ENCODE measurements at places on chromosomes 12 and 14. TPM values are rescaled to one million over a fixed set of nuclear protein-coding genes. Genes with fewer than 3 reads are reported as not detected.

GRCh38 chr14:97581016-97581415 is 783.8 kb downstream of the VRK1 start:
- peak; percentile 1 for DNase-seq

GRCh38 chr12:12128670-12129069 is 57.9 kb downstream of the BCL2L14 start:
- no peak for DNase-seq

GRCh38 chr12:24246934-24247333 is 297.5 kb upstream of the SOX5 start:
- DNase-seq: no peak

- DNase-seq: no peak
These were observed 7.8 kb downstream of the TRAF3 start for GRCh38 chr14:102784892-102785594.

- DNase-seq: no peak
These were observed at the start of gene TAS2R9 for GRCh38 chr12:10810068-10810467. Gene TAS2R9 (minus strand): TSS chr12:10810168. CDS start chr12:10810075, 93 bp downstream.

DNA sequence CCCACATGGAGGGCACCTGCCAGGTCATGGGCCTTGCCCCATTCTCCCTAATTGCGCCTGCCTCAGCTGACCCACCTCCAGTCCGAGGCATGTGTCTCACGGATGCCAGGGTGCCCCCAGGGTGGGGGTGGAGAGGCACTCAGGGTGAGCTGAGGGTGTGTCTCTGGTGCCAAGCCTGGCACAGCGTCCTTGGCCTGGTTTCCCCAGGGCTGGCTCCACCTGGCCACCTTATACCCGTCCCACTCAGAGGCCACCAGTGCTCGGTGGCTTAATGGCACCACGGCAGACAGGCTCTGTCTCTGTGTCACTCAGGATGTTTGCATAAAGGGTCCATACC is 33.6 kb upstream of the TDRD9 start:
- DNase-seq: no peak

- no peak for DNase-seq
These were observed 136.6 kb downstream of the SSPN start for GRCh38 chr12:26331960-26332359.

GRCh38 chr12:109860977-109861376 is 19.4 kb downstream of the GLTP start:
- no peak for DNase-seq

- peak; percentile 62 for DNase-seq
These were observed 386 bp downstream of the LIN52 start for GRCh38 chr14:74085047-74085637.

DNA sequence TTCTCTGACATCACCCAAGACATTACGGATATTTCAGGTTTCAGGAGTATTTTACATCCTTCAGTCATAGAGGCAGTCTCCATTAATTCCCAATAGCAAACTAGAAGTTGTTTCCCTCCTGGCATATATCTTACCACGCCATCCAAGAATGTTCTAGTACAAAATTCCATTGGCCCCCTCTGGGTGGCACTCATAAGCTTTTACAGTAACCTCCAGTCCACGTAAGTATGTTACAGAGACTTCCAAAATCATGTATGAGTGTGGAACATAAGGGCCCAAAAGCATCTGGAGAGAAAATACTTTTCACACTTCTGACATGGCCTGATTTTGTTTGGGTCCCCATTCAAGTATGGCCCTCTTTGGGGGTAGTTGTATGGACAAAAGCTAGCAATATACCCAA is 58.1 kb upstream of the DHRS4 start:
- no peak for DNase-seq

- no peak for DNase-seq
These were observed 90.3 kb downstream of the PELI2 start for GRCh38 chr14:56208520-56208919.

The KICS2 gene
- total RNA-seq: 9.7 TPM

The HELB gene
- total RNA-seq: 2.6 TPM

The STXBP6 gene
- 4.5 TPM for total RNA-seq

The PZP gene
- total RNA-seq: not detected

Measured in fibroblast of lung (primary cell).